ENCODE measurements at places on chromosomes 2 and 18.

DNA sequence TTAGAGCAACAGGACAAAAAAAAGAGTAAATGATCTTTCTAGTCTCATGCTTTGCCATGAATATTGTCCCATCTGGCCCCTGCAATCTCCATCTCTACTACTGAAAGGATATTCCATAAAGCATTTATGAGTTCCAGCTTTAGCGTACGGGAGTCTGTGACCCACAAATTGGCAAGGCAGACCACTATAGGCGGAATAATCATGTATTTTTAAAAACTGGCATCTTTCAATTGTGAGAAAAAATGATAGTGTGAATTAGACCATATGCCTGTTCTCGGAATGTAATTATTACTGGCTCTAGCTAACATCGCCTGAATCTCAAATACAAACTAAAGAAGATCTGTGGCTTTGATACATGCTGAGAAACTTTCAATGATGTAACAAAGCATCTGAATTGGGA lies 738.1 kb upstream of the NXPH2 start:
- DNase-seq = no peak

- DNase-seq = no peak
These were observed 144.9 kb downstream of the TNS1 start for GRCh38 chr2:217857624-217858506.

DNA sequence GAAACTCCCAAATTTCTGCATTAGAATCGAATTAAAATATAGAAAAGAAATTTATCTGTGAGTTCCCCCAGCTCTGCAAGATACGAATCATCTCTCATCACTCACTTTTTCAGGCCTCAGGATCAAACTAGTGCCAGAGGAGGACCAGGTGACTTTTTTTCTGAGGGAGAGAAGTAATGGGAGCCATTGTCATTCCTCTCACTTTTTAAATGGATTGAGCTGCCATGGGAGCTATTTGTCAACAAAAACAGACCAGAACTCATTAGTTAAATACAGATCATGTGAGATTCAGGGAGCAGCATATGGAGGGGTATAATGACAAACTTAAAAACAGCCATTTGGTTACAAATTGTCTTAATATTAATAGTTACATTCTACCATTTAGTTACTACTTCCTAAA lies 594.4 kb downstream of the DPP10 start:
- no peak for DNase-seq

DNA sequence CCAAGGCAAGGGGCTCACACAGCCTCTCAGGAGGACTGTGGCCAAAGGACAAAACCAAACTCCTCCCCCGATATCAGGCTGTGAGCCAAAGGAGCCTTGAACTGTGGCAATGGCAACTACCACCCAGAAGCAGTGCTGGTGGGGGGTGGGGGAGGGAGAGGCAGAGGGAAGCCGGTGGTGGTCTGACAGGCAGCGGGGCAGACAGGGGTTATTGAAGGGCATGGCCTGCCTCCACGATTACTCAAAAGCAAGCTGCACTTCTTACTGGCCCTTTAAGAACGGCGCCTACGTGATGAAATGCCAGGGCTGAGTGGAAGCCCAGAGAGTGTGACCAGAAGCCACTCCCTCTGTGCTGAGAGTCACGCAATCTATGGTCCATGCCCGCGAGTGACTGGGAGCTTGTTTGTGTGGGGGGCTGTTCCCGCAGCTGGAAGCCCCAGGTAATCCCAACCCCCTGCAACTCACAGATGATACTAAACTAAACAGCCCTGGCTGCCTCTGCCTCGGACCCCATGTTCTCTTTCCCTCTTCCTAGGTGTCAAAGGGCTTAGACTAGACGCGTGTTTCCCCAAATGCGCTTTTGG lies 128.2 kb upstream of the CXCR4 start:
- no peak for DNase-seq

DNA sequence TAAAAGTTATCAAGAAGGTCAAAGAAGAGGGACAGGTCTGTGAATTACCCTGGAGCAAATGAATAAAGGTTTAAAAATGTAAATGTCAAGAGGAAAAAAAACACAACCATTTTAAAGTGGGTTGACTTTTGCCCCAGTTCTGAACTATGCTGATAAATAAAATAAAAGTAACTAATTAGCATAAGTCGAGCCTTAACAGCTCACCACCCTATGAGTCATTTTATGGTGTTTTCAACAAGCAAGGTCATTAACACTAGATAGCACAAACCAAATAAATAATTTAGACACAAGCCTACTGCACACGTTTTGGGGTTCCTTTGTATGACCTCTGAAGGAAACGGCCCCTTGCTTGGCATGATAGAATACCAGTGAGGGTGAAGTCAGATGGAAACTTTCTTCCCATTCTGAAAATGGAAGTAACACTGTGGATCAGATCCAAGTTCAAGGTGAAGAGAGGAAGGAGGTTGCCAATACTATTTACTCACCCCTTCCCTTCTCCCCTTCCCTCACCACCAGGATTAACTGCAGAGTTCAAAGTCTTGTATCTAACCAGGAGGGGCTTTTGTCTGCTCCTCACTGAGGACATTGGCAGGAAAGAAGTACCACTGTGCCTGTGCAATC lies 380.0 kb upstream of the ACVR2A start:
- no peak for DNase-seq

GRCh38 chr18:80041424-80041823 lies 7.2 kb downstream of the RBFA start:
- no peak for DNase-seq

- no peak for DNase-seq
These were observed 99.1 kb downstream of the SMAD2 start for GRCh38 chr18:47831351-47831750.

- no peak for DNase-seq
These were observed 23.5 kb upstream of the RPL37A start for GRCh38 chr2:216474925-216475670.

DNA sequence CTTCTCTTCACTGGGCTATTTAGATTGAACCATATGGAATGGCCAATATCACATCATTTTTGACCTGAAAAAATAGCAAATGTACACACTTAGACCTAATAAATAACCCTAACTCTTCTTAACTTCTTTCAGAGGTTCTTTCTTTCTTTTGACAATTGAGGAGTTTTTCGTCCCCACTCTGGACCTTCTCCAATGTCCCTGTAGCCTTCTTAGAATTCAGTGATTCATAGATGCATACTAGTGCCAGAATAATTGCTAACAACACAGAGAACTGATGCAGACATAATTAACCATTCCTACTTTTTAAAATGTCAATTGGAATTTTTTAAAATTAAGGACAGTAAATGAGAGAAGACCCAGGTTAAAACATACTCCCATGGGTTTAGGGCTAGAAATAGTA lies 20.0 kb downstream of the DAPL1 start:
- no peak for DNase-seq
